ENCODE measurements at places on chromosomes 3 and 15.

- no peak overlapping the region for H3K27ac ChIP-seq
- DNase-seq: no peak
Observed at GRCh38 chr3:32313723-32314473, 75.4 kb downstream of the CMTM8 start.

GRCh38 chr15:77988347-77989295 lies 88.9 kb downstream of the TBC1D2B start:
- no peaks in the 10 kb centered on the region for H3K4me1 ChIP-seq
- no peaks in the 10 kb centered on the region for H3K36me3 ChIP-seq
- DNase-seq: no peak
- no peaks in the 10 kb centered on the region for H3K27me3 ChIP-seq
- H3K4me3 ChIP-seq: no peak overlapping the region
- no peak overlapping the region for H3K27ac ChIP-seq

- no peaks in the 10 kb centered on the region for H3K36me3 ChIP-seq
- no peak overlapping the region for H3K4me3 ChIP-seq
- no peak for DNase-seq
- no peaks in the 10 kb centered on the region for H3K4me1 ChIP-seq
Observed at GRCh38 chr3:186133980-186134379, 25.1 kb upstream of the ETV5 start.

DNA sequence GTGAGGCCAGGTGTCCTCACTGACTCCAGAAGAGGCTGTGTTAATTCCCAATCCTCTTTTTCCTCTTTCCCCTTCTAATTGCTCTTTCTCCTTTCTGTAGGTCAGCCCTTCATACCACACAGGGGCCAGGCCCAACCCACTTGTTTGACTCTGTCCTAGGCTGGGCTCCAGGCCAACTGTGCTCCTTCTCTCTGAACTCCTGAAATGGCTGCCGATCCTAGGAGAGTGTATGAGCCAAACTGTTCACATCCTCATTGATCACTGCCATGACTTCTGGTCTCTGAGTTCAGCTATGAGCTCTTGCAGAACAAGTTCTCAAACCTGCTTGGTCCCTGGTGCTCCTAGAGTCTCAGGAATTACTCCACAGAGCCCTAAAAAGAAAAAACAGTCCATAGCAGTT lies 145.1 kb downstream of the VGLL4 start:
- no peak overlapping the region for H3K4me3 ChIP-seq
- H3K36me3 ChIP-seq: no peaks in the 10 kb centered on the region
- no peaks in the 10 kb centered on the region for H3K27me3 ChIP-seq
- H3K4me1 ChIP-seq: peaks cover 7% of the 10 kb centered on the region
- no peak overlapping the region for H3K27ac ChIP-seq
- no peak for DNase-seq
